ENCODE measurements at places on chromosomes 11 and 22.

- no peak for DNase-seq
Observed at GRCh38 chr22:34800260-34800980, 265.5 kb upstream of the ISX start.

DNA sequence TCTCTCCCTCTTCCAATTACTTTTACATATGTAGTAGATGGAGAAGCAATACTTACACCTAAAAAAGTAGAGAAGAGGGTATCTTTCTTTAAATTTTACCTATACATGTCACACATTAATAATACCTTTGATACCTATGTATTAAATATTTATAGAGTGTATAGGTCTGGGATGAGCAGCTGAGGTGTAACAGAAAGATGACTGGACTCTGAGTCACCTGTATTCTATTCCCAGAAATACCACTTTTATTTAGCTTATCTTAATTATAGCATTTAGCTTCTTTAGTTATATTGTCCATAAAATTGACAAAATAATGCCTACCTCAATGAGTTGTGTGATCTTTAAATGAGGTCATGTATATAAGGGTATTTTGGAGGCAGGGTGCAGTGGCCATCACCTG, 30.6 kb upstream of the YAP1 start:
- DNase-seq: no peak

DNA sequence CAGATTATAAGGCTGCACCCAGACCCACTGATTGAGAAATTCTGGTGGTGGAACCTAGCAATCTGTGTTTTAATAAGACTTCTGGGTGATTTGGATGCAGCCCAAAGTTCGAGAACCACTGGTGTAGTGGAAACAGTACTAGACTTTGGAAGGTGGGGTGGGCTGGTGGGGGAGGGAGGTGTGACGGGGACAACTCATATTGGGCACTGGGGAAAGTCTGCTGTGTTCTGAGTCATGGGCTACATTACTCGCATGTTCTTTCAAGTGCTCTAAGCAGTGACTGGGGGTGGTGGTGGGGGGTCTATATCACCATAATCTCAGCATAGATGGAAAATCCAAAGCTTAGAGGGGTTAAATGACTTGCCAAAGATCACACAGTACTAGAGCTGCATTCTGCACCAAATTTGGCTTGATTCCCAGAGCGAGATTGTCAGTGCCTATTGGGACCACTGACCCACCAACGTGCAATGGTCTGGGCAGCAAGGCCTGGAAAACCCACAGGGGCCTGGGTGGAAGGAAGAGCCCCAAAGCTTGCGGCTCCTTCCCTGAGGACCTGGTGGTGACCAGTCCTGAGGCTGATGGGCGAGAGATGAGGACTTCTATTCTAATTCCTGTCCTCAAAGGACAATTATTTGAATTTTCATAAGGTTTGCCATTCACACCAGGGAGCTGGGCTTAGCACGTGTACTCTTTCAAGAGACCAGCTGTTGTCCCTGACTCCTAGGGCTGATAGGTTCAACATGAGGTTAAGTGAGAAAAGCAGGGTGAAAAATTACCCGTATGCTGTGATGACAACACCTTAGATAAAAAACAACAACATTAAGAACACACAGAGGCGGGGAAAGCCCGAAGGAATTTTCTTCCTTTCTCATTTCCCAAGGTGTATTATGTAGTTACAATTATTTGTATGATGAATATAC, 77.5 kb upstream of the NARS2 start:
- no peak for DNase-seq

- no peak for DNase-seq
Observed at GRCh38 chr22:45891021-45891421, 85.9 kb downstream of the WNT7B start.

DNA sequence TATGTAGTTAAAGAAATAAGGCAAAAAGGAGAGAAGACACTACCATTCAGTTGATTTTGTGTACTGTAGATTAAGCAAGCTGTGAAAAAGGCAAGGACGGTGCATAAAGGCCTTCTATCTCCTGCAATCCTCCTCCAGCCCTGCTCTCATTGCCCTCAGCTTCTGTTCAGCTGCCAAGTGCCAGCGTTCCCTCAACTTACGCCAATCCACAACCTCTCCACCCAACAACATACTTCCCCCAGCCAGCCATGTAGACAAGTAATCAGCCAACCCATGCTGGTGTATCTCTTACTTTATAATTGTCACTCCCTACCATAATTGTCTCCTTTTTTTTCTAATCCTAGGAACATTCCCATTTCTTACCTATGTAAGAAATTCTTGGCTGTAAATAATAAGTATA, 30.1 kb upstream of the ANO5 start:
- DNase-seq: no peak

Data from epithelial cell of prostate (primary cell).